Progenitor cell of endocrine pancreas (in vitro differentiated cells): ENCODE measurements at places on chromosomes 11 and 22. TPM values are rescaled to one million over a fixed set of nuclear protein-coding genes. Genes with fewer than 3 reads are reported as not detected.

GSTT2 gene
- total RNA-seq, result 0.47 and 0.60 TPM in 2 replicates

GRCh38 chr22:42202669-42203068, 67.8 kb downstream of the TCF20 start:
- DNase-seq, result no peak

- no peak for DNase-seq
Measured at GRCh38 chr22:31497148-31497938, 1.0 kb downstream of the SFI1 start.

GRCh38 chr22:33851240-33851639, 69.0 kb downstream of the LARGE1 start:
- no peak for DNase-seq

DNA sequence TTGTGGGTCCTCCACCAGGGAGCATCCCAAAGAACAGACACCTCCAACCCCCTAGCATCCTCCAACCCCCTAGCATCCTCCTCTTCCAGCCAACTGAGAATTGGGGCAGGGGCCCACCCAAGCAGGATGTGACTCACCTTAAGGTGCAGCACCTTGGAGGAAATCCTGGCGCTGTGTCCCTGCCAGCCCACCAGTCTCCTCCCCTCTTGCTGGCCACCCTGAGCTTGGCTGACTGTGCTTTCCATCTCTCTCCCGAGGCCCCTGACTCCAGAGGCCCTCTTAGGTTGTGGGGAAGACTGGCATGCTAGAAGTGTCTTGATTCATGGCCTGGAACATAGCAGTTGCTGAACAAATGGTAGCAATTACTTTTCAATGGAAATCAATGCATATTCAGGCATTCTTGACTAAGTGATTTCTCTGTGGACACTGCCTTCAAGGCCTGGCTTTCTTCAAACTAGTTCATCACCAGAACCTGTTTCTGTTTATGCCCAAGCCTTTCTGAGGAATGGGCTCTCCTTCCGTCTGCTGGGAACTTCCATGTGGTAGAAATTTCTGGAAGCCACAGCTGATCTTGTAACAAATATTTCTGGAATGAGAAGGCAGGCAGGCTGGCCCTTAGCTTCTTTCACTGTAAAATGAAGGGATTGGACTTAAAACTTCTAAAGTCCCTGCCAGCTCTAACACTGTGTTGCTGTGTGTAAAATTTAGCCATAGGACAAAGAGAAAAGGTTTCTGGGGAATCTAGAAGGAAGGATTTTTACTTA, 60.5 kb downstream of the CEP164 start:
- no peak for DNase-seq

- no peak for DNase-seq
Measured at GRCh38 chr22:34297536-34298120, 377.4 kb upstream of the LARGE1 start.

DNA sequence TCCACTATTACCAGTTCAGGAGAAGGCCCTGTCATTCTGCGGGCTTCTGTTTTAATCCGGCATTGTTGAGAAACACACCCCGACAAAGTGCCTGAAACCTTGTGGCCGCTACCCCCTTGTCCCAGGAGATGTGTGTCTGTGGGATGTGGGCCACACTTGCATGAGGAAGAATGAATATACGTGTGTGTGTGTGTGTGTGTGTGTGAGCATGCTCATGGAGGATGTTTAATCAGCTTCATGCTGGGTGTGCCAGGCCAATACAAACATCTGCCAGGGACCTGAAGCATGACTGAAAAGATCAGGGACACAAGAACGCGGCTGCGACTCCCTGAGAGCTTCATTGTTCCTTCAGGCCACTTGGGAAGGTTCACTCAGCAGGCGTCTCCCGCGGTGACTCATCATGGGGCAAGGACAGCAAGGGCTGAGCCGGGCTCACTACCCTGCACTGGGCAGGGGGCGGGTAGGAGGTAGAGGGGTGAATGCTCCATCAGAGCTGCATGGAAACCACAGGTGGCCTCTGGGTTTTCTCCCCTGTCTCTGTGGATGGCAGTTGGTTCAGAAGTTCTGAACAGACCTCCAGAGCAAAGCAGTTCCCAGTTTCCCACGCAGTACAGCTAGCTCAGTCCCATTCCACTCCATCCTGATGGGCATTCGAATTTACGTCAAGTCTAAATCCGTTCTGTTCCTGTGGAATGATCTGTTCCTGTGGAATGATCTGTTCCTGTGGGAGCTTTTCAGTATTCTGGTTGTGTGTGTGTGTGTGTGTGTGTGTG, 7.0 kb upstream of the MALAT1 start:
- DNase-seq, result no peak

GRCh38 chr11:12169822-12170221, 59.4 kb downstream of the MICAL2 start:
- DNase-seq, result no peak

- DNase-seq, result no peak
Measured at GRCh38 chr22:32754413-32755041, 47.0 kb upstream of the TIMP3 start.

DNA sequence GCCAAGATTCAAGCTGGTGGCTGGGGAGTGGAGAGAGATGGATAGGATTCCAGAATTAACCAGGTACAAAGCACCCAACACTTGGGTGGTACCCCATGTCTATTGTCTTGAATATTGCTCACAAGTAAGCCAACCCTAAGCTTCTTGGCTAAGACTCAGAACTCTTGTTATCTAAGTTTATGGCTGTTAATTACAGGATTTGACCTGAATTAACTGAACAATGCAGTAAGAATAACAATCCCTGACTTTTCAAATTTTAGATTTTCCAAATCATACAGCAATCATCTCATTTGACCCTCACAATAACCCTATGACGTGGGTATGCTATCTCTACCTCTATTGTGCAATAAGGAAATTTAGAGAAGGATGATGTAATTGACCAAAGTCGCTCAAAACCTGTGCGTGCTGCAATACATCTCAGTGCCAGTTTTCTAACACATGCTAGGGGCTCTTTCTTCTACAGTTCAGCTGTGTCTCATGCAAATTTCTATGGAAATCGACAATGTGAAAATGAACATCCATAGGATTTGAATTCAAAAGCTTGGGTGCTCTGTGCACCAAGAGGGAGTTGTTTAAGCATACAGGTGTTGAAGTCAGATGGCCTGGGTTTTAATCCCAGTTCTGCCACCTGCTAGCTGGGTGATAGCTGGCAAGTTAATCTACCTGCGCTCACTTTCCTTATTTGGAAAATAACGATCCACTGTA, 40.1 kb upstream of the APLNR start:
- no peak for DNase-seq

DNA sequence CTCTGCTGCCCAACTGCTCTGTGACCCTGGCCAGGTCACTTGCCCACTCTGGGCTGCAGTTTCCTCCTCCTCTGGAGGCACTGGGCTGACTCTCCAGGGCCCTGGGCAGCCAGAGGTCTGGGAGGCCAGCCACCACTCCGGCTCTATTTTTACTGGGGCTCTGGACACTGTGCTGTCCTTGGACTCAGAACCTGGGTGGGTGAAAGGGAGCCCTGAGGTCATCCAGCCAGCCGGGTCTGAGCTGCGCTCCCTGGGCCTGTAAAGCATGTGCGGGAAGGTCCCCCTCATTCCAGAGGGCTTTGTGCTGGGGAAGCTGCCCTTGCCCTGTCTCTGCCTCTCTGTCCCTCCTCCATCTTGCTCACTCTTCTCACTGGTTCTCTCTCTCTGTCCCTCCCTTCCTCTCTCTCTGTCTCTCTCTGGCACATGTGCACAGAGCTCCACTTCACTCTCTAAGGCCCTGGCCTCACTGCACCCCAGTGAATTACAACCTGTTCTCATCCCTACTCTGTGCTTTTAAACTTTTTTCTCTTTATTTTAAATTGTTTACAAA, 24.6 kb downstream of the MB start:
- DNase-seq, result no peak

PYGM gene
- total RNA-seq, result 1.4 and 1.6 TPM in 2 replicates

DNA sequence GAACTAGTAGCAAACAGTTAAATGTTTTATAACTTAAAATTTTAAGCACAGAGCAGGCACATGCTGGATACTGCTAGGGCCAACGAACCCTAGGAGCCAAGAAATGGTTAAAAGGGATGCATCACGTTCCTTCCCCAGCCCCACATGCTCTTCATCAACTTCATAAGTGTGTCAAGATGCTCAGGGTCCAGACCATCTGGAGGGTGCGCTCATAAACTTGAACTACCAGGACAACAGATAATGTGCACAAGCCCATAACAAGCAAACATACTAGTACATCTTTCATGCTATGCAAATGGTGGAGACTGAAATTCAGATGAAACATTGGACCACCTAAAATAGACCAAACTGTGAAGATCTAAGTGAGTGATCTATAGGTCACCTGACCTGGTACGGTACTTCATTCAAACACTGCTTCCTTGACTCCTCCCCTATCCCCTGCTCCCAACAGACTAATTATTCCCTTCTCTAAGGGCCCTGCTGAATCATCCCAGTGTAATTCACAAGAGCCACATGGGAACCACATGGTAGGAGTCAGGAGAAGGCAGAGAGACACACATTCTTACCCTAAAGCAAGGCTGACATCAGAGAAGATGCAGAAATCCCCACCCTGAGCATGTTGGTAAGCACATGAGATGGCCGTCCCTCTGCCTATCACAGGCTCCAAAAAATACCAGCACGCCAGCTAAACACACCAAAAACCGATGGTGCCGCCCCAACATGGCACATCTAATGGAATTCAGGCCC, 83.9 kb downstream of the ETS1 start:
- no peak for DNase-seq

DNA sequence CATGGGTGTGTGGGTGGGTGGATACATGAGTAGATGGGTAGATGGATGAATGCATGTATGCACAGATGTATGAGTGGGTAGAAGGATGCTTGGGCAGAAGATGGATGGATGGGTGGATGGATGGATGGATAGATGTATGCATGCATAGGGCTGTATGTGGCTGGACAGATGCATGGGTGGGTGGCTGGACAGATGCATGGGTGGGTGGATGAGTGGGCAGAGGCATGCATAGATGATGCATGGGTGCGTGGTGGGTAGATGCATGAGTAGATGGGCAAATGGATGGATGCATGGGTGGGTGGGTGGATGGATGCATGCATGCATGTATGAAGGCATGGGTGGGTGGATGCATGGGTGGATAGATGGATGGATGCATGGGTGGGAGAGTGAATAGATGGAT, 6.8 kb upstream of the CD248 start:
- DNase-seq, result no peak

DNA sequence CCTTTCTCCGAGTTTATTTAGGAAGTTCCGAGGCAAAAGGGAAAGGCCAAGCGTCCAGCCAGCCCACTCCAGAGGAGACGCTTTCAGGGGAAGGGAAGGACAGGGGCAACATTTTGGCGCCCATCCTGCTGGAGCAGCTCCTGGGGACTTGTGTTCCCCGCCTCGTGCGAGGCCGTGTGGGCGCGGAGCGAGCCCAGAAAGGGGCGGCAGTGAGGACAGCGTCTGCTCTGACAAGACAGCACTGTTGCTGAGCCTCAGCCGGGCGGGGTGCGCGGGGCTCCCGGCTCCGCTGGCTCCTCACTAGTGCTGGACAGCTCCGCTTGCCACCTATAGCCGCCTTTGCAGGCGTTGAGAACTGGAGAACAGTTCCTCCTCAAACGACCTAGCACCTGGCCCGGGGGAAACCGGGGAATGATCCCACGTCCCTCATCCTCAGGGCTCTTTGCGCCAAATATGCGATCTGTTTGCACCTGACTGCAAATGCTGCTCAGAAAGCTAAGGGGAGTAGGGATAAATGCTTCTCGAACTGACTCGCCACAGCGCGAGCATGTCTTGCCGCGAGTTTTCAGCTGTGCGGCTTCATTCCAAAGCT, 722 bp upstream of the GUCY1A2 start:
- peak; percentile 71 for DNase-seq

FAT3 gene
- total RNA-seq, result 11.9 and 16.4 TPM in 2 replicates

- DNase-seq, result no peak
Measured at GRCh38 chr11:44797886-44798606, 71.3 kb downstream of the TSPAN18 start.

PATE4 gene
- total RNA-seq, result not detected in 2 replicates

DNA sequence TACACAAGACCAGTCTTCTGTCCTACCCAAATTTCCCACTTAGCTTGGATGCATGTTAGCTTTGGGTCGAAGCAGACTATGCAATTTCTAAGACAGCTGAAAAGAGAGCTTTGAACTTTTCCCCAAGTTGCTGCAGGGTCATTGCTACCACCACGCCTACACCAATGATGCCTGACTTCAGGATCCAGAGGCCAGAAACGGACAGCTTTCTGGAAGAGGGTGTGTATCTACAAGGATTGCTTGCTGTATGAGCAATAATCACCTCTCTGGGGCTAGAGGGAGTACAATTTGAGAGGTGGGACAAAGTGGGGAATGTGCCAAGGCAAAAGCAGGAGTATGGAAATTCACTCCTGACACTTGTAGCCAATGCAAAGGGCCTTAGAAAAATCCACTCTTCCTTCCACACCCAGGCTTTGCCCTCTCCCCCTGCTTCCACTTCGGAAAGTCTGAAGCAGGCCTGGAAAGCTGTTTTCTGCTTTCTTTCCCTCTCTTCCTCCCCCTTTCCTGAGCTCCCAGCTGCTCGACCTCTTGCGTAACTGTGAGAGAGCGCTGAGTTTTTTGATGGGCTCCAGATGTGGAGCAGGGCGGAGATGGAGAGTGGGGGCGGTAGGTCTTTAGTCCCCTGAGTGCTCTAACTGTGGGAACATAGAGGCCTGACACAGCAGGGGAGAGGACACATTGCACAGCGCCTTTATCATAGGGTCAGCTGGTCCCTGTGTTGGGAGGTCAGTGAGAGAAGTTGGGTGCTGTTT, 2.1 kb upstream of the PHLDB1 start:
- no peak for DNase-seq
